Daoy (cell line): ENCODE measurements at places on chromosomes 5 and 9.

GRCh38 chr9:137498720-137499150 lies 39.6 kb upstream of the NSMF start:
- DNase-seq = no peak

DNA sequence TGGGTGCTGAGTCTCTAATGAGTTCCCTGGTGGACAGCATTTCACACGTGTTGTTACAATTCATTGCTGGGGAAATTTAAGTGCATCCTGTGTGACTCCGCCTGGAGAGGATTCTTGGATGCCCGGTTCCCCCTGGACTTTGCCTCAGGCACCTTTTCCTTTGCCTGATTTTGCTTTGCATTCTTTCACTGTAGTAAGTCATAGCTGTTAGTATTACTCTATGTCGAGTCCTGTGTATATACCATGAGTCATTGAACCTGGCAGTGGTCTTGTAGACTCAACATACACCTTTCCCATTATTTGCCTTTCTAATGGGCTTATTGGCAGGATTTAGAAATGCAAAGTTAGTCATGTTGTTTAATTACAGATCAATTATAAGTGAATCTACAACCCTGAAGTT lies 81.9 kb upstream of the DHFR start:
- DNase-seq = peak; percentile 50

DNA sequence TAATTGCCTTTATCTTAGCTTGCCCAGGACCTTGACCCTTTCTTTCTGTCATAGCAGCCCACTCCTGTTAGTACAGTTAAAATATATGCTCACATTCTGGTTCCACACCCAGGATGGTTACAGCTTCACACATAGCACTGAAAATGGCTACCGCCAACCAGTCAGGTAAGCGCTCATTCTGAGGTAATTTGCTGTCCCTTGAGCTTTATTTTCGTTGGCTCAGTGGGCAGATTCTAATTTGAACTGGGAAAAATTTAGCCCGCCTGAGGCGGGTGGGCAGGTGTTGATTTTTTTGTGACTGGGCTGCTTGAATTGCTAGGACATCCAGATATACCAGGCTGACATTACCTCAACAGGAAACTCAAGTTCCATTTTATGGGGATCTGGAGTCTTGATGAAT lies 137.5 kb downstream of the KCTD16 start:
- no peak for DNase-seq

- DNase-seq = no peak
Observed at GRCh38 chr5:158847772-158848171, 251.9 kb downstream of the EBF1 start.

DNA sequence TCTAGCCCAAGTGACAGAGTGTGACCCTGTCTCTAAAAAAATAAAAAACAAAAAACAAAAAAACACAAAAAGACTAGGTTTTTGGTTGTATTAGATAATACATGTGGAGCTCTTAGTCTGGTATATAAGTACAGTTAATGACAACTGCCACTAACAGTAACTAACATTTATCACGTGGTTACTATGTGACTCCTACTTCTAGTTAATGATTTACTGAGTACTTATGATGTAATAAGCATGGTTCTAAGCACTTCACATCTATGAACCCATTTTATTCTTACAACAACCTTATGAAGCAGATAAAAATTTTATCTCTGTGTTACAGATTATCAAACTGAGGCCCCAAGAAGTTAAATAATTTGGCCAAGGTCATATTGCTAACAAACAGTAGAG lies 6.1 kb upstream of the TMEFF1 start:
- DNase-seq = no peak

- no peak for DNase-seq
Observed at GRCh38 chr9:78971540-78971939, 600.2 kb upstream of the TLE4 start.

GRCh38 chr9:33170464-33171415 lies 3.6 kb upstream of the B4GALT1 start:
- DNase-seq = peak; percentile 86

DNA sequence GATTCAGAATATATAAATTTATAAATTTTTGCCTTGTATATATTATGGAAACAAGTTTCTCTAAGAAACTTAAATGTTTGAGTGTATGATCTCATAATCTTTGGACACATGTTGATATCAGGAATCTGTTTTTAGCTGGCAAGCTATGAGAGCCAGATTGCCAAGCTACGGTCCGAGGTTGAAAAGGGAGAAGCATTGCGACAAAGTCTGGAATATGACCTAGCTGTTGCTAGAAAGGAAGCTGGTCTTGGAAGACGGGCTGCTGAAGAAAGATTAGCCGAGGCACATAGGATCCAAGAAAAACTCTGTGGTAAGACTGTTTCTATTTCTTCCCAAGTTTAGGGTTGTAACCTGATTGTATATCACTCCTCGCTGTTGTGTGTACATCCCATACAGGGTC lies 25.9 kb downstream of the CCDC171 start:
- no peak for DNase-seq

DNA sequence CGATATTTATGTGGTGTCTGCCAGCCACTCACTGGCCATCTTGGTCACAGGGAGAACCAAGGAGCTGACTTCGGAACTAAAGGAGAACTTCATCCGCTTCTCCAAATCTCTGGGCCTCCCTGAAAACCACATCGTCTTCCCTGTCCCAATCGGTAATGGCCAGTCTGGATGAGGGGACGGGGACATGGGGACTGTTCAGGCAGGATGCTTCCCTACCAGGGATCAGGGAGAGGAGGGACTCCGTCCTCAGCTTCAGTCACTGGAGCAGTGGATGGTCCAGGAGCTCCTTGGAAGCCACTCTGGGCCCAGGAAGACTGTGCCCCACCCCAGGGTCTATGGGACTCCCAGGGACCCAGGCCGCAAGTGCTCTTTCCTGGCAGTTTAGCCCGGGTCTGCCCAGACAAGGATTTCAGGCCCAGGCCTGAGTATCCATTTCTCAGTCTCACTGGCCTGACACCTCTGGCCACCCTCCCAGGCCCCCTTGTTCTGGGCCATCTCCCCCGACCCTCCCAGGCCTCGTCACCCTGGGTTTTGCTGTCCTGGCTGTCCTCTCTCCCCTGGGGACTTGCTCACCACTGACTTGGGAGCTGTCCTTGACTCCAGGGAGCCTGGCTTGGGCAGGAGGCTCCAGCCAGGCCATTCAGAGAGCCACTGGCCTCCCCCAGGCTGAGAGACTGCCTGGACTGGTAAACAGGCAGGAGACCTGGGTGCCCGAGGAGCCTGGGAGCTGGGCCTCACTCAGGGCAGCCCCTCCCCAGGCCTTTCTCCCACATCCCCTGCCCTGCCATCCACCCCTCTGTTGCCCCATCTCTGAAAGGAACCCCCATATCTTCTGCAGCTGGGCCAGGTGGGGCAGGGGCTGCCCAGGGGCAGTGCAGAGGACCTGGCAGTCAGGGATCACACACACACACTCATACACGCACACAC lies 3.1 kb downstream of the LCN2 start:
- DNase-seq = no peak

GRCh38 chr5:133868946-133869518 lies 99.4 kb downstream of the C5orf15 start:
- peak; percentile 83 for DNase-seq

GRCh38 chr5:109945097-109945678 lies 255.5 kb downstream of the MAN2A1 start:
- no peak for DNase-seq

DNA sequence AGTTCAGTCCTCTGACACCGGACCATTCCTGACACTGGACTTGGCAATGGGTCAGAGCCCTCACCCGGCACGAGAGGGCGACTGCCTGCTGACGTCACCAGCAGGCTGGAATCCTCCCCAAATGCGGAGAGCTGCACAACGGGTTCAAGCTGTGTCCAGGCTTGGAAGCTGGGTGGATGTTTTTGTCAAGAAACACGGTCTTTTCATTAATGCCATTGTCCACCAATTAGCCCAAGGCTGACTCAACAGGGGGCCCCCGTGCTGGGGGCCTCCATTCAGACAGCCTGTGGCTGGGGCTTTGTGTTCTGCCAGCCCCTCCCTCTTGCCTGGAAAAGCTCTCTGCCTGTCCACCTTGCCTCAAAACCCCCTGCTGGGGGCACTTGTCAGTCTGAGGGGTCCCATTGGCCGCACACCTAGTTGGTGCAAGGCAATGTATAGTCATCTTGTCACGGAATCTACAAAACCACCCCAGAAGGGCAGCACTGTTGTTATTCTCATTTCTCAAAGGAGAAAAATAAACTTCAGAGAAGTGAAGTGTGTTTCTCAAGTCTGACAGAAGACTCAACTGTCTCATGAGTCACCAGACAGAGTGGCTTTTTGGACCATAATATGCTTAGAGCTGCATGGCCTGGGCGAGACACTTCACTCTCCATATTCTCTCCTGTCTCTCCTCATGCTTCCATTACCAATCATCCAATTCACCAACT lies 24.6 kb downstream of the NDUFA8 start:
- no peak for DNase-seq

- DNase-seq = no peak
Observed at GRCh38 chr9:117247266-117247665, 167.6 kb downstream of the ASTN2 start.

DNA sequence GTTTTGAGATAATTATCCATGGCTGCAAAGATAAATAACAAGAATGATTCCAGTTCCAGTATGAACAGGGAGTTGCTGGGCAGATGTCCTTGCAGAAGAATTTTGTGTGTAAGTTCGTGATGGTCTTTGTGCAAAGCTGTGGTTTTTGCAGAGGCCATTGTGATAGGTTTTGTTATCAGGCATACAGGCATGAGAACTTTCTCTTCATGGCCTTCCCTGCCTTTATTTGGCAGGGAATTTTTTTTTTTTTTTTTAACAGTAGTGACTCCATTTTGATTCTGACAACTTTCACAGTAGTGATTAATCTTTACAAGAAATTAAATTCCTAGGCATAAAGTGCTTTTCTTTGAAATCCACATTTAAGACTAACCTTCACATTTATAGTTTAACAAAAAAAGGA lies 1999.5 kb upstream of the CDH6 start:
- DNase-seq = no peak

GRCh38 chr5:131364507-131365050 lies 100.7 kb downstream of the CDC42SE2 start:
- no peak for DNase-seq

GRCh38 chr9:101848485-101848919 lies 110.1 kb upstream of the GRIN3A start:
- no peak for DNase-seq

- DNase-seq = no peak
Observed at GRCh38 chr5:122816756-122817155, 28.7 kb upstream of the SNX24 start.

GRCh38 chr9:84856181-84856632 lies 186.7 kb downstream of the NTRK2 start:
- DNase-seq = no peak

- no peak for DNase-seq
Observed at GRCh38 chr9:127537014-127537413, 75.1 kb upstream of the STXBP1 start.

- DNase-seq = peak; percentile 19
Observed at GRCh38 chr5:7245121-7245651, 150.8 kb upstream of the ADCY2 start.

DNA sequence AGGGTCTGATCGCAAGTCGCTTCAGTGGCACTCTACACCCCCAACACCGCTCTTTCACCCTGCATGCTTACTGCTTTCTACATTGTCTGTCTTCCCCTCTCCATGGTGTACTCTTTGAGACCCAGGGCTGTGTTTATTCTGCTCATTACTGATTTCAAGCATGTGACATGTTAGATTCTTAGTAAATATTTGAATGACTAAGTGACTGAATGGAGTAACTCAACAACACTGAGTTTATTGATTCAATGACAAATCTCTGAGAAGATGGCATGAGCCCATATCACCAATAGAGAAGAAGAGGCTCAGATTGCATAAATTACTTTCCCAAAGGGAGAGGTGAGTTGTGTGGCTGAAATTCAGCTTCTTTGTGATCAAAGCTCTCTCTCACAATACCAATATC lies 89.7 kb upstream of the OSMR start:
- no peak for DNase-seq

DNA sequence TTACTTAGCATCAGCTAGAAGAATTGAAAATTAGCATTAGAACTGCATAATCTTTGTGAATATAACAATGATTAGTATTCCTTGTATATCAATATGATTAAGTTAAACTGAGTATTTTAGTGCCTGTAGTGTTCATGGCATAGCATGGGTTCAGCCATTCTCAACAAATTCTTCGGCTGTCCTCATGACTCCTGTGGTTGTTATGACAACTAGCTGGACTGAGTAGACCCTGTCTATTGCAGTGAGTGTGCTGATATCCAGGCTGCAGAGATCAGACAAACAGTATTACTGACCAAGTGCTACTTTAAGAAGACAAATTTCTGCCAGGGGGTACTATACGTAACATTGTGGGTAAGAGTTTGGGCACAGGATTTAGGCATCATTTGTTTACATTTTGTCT lies 125.9 kb downstream of the NUDT12 start:
- no peak for DNase-seq

- DNase-seq = no peak
Observed at GRCh38 chr9:2180154-2180553, 165.0 kb downstream of the SMARCA2 start.

DNA sequence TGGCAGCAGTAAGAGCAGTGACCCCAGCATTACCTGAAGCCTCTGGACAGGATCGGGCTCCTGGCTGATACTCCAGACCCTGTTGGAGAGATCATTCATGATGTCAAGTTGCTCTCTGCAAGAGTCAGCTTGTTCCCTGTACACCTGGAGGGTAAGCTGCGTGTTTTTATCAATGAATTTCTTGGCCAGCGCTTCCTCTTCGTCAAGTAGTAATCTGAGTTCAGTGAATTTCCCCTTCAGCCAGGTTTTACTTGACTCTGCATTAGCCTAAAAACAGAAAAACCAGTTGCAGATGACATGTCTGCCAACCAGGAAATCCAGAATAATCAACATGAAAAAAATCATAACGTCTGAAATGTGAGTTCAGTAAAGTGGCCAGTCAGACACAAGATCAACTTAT lies 19.1 kb downstream of the TRIM14 start:
- no peak for DNase-seq
